ENCODE measurements at places on chromosomes 11 and 22. TPM values are rescaled to one million over a fixed set of nuclear protein-coding genes. Genes with fewer than 3 reads are reported as not detected.

DKK3 gene
- total RNA-seq, result 21.0 TPM

FAM83F gene
- total RNA-seq, result not detected

ELMOD1 gene
- 0.05 TPM for total RNA-seq

APOA4 gene
- total RNA-seq, result not detected

OR10D3 gene
- not detected for total RNA-seq

OR8H1 gene
- total RNA-seq, result not detected

GANAB gene
- total RNA-seq, result 266 TPM

ABTB2 gene
- total RNA-seq, result 39.5 TPM

All from A549 treated with Hydrocortisone at 1 μM for 4 hours (cell line).